ENCODE measurements at places on chromosomes 2 and 18.

DNA sequence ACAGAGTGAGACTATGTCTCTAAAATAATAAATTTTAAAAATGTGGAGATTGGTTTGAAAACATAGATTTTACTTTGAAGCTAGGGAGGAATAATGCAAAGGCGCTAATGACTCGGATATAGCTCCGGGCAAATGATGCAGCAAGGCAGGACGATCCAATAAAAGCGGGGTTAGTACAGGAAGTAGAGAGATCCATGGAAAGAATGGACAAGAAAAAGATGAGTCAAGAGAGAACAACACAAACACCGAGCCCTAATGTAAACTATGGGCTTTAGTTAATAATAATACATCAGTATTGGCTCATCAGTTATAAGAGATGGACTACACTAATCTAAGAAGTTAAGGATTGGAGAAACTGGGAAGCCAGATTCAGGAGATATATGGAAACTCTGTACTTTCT lies 74.5 kb downstream of the QPCT start:
- DNase-seq = no peak

DNA sequence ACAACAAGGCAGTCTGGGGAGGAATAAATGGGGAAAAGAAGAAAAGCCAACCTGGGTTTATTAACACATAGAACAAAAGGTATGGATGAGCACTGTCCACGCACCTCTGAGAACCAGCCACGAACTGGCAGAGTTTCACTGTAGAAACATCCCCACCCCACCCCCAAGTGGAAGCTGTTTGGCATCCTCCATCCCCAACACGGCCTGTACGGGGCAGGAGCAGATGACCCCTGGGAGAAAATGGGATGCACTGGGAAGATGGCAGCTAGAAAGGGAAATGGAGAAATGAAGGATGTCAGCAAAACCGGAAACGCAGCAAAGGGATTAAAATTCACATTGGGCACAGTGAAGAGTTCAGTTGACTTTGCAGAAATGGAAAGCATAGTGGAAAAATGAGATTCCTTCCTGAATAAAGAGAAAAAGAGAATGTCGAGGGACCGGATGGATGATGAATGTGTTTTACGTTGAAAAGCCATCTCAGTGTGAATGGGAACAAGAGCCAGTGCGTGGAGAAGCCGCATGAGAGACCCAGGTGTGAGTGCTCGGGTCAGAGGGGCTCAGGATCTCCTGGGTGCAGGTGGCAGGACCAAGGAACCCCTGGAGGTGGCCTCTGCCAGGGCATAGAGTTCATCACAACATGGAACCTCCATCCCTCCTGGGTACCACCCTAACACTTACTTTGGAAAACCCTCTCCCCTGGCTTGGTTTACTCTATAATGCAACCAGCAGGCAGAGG lies 247.0 kb downstream of the ALPK2 start:
- no peak for DNase-seq

DNA sequence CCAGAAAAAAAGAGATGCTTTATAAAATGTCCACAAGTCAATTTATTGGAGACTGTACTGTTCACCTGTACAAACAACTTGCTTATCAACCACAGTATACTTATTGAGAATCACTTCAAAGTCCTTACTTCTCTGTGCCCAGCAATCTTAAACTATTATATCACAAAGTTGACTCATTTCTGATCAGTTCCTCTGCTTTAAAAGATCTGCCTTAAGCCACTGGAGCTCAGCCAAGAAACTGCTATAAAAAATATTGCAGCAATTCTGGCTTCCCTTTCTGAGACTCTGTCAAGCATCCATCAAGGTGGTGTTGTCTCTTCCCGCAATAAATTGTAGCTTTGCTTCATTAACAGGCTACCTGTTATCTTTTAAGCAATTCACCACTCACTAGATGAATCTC lies 375.2 kb upstream of the SPHKAP start:
- no peak for DNase-seq

GRCh38 chr2:111162718-111163331 lies 42.1 kb downstream of the BCL2L11 start:
- DNase-seq = no peak

DNA sequence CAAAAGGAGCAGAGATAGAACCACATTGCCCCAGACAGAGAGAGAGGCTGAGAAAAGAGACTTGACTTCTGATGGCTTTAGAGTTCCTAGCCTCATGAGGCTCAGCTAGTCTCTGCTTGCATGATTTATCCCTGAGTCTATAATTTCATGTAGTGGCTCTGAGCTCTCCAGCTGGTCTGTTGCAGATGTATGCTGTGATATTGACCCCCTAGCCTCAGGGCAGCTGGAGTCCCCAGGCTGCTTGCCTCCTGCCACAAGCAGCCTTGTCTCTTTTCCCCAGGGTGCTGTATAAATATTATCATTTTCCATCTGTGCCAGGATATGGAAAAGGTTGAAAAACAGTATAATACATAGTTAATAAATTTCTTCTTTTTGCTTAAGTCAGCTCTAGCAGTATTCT lies 467.6 kb upstream of the CWC22 start:
- DNase-seq = no peak

DNA sequence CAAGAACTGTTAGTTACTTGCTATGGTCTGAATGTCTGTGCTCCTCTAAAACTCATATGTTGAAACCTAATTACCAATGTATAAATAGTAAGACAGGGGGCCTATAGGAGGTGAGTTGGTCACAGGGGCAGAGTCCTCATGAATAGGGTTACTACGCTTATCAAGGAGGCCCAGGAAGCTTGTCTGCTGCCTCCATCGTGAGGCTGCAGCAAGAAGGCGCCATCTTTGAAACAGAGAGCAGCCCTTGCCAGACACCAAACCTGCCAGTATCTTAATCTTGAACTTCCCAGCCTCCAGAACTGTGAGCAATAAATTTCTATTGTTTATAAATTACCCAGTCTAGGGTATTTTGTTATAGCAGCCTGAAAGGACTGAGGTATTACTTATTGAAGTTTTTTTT lies 79.1 kb downstream of the TGIF1 start:
- DNase-seq = no peak

GRCh38 chr2:235917506-235917905 lies 250.7 kb downstream of the GBX2 start:
- no peak for DNase-seq

- no peak for DNase-seq
These were observed 45.4 kb downstream of the RABL2A start for GRCh38 chr2:113672326-113672932.

DNA sequence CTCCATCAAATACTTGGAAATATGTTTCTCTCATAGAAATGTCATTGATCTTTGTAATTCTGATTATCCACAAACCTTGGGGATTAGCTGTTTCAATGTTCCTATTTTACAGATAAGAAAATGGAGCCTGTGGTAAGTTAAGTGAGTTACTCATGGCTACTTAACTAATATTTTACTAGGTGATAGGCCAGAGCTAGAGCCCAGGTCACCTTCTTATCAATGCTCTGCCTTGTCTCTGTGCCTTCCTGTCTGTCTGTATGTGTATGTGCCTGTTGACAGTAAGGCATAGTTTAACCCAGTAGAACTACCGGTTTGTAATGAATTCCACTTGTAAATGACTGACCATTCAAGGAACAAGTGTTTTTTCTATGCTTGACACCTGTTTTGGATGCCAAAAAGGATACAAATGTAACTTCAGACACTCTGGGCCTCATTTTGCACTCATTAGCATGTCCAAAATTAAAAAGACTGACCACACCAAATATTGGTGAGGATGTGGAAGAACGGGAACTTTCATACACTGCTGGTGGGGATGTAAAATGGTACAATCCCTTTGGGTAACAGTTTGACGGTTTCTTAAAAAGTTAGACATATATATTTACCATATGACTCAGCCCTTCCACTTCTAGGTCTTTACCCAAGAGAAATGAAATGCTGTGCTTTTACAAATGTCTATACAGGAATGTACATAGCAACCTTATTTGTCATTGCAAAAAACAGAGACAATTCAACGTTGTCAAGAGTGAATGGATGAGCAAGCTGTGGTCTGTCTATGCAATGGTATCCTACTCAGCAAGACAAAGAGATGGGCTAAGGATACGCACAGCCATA lies 19.6 kb upstream of the IL1A start:
- no peak for DNase-seq

- DNase-seq = no peak
These were observed 29.2 kb upstream of the ZDBF2 start for GRCh38 chr2:206245265-206245672.

DNA sequence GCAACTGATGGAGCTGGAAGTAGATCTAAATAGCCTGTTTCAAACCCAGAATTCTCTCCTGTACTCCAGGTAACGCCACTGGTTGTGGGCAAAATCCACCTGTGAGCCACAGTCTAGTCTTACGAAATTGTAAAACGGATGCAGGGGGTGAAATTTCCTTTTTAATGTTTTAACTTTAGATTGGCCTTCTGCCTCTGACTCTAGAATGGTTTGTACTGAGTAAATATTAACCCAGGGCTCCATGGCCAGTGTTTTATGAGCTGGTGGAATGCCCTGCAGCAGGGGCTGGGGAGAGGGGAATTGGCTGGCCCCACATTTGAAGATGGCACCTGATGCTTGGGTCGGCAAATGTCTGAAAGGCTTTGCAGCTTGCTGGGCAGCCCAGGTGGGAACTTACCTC lies 156.6 kb downstream of the MYCN start:
- DNase-seq = no peak

- DNase-seq = no peak
These were observed 220.2 kb downstream of the NDUFA10 start for GRCh38 chr2:239805043-239805329.

DNA sequence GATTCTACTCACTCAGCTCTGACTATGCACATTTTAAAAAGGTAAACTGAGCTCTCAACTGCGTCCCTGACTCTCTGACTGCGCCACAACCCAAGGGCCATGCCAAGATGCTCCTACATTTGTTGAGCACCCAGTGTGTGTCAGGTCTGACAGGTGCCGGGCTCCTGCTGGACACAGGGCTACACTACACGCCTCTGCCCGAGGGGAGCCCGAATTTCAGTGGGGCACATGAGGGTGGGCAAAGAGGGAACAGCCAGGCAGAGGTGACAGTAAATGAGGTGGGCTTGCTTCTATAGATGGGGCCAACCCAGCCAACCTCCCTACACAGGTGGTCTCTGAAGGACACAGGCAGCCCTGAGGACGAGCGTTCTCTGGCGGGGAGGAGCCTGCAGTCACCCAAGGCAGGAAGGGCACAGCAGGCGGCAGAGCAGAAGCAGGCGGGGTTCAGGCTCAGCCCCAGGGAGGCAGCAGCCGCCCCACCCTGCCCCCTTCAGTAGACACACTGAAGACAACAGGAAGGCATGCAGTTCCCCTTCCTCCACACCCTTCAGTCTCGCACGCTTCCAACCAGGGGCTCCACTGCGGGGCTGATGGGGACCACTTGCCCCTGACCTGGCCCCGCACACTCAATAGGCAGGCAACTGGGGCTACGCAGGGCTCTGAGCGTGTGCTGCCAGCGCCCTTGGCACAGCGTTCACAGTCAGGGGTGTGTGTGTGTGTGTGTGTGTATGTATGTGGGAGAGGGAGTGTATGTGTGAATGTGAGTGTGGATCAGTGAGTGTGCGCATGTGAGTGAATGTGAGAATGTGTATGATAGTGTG lies 98.4 kb downstream of the UXS1 start:
- peak; percentile 86 for DNase-seq

GRCh38 chr2:162011706-162012564 lies 62.1 kb downstream of the DPP4 start:
- peak; percentile 82 for DNase-seq

DNA sequence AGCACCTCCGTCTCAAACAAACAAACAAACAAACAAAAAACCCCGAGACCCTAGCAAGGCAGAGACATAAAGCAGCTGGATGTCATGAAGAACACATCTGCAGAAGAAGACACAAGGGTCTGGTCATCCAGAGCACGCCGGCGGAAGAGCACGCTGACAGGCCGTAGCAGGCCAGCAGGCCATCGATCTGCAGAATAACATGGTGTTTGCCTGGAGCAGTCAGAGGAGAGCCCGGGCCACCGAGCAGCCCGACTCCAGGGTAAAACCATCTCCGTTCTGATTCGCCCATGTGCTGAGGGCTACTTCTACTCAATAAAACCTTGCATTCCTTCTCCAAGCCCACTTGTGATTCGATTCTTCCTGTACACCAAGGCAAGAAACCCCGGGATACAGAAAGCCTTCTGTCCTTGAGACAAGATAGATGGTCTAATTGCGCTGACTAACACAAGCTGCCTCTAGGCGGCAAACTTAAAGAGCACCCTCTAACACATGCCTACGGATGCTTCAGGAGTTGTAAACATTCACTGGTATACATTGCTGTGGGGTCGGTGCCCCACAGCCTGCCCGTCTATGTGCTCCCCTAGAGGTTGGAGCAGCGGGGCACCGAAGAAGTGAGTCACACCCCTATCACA lies 549.8 kb upstream of the NRXN1 start:
- DNase-seq = no peak

DNA sequence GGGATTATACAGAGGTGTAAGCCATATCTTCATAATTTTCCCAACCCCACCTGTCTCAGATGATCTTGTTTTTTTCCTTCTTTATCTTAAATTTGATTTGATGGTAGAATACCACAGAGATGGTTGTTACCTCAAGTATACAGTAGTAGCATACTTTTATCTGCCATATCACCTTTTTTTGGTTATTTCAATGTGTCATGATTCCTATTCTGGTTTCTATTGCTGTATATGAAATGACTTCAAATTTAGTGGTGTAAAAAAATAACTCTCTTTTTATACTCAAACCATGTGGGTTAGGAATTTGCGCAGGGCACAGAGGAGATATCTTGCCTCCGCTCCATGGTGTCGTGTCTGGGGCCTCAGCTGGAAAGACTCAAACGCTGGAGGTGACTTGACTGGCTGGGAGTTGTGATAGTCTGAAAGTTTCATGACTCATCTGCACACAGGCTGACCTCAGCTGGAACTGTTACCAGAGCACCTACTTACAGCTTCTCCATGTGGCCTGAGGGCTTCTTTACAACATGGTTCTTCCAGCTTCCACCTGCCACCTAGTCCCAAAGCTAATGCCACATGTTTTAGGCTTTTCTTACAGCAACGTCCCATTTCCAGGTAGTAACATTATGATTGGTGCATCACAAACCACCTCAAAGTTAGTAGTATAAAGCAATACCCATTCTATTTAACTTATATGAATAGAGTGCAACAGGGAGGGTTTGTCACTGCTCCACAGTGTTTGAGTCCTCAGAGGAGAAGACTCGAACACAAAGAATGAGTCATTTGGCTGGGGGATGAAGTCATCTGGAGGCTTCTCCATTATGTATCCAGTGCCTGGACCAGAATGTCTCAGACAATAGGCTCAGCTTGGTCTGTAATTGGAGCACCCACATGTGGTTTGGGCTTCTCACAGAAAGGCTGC lies 82.3 kb upstream of the XPO1 start:
- no peak for DNase-seq

- DNase-seq = no peak
These were observed 165.7 kb downstream of the CPS1 start for GRCh38 chr2:210722092-210722491.

DNA sequence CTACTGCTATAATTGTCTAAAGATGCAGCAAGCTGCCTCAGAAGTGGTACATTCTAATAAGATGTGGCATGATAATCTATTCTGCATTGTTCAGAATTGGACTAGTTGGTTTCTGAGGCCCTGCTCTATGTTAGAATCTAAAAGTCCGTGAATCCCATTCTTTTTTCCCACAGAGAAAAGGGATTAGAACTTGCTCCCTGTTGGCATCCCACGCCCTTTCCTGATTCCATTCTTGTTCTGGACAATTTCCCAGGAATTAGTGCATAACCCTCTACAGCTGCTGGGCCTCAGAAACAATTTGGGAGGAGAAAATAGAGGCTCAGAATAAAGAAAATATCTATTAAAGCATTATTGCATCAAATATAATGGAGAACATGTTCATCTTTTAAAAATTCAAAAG lies 282.7 kb downstream of the NRXN1 start:
- no peak for DNase-seq

All from CD4-positive, alpha-beta T cell treated with Interleukin-12 subunit alpha and Interleukin-12 subunit beta, for 1 hour (primary cell).